WTC11 (cell line): ENCODE measurements at places on chromosomes 5 and 9. TPM values are rescaled to one million over a fixed set of nuclear protein-coding genes. Genes with fewer than 3 reads are reported as not detected.

Gene BSPRY
- 6.4 to 8.0 TPM (median 7.2 TPM) in 3 replicates for total RNA-seq

Gene PCSK1
- total RNA-seq = 2.7 to 4.5 TPM (median 3.6 TPM) in 3 replicates

Gene SLC34A1
- not detected in 3 replicates for total RNA-seq

Gene ATOSB
- total RNA-seq = 4.7 to 8.7 TPM (median 5.4 TPM) in 3 replicates

Gene UHRF2
- 35.6 to 39.0 TPM (median 37.5 TPM) in 3 replicates for total RNA-seq

Gene TAF11L10
- not detected in 3 replicates for total RNA-seq

Gene ADCY2
- total RNA-seq = 142 to 165 TPM (median 154 TPM) in 3 replicates
